ENCODE measurements at places on chromosomes 5 and 9.

- no peak for DNase-seq
Observed at GRCh38 chr5:932628-933250, 40.1 kb downstream of the TRIP13 start.

GRCh38 chr5:80810425-80810824 lies 149.7 kb upstream of the RASGRF2 start:
- no peak for DNase-seq

DNA sequence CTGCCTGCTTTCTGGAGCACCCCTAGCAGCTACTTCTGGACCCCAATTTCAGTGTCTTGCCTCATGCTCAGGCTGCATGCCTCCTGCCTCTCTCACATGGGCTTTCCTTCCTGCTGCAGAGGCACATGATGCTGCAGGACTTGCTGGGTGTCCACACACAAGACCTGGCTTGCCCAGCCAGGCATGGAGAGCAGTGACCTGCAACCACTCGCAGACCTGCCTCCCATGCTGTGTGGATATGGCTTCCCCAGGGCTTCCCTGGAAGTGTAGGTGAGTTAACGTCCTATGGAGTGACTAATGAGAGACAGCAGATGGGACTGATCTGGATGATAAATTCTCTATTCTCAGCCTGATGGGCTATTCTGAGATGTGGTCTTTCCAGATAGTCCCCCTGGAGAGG lies 53.2 kb upstream of the SMIM32 start:
- peak; percentile 90 for DNase-seq

DNA sequence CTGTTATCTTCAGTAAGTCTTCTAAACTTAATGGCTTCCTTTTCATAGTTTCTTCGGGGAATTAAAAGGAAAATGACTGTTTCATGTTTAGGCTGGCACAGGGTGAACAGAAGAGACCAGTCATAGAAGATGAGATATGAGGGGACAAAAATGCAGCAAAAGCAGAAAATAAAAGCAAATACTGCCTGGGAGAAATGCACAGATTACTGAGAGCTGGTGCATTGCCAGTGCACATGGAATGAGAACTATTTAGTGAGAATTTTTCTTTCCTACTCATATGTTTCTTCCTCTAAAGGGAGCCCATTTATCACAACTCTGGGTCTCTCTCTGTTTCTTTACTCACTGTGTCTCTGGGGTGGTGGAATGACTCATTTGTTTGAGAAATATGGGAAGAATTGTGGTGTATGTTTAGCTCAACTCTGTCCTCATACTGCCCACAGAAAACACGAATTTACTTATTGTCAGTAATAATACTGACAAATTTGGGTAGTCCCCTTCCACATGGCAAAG lies 25.9 kb upstream of the ANKRD55 start:
- peak; percentile 73 for DNase-seq

- DNase-seq, result no peak
Observed at GRCh38 chr9:135474915-135475314, 4.7 kb upstream of the PPP1R26 start.

DNA sequence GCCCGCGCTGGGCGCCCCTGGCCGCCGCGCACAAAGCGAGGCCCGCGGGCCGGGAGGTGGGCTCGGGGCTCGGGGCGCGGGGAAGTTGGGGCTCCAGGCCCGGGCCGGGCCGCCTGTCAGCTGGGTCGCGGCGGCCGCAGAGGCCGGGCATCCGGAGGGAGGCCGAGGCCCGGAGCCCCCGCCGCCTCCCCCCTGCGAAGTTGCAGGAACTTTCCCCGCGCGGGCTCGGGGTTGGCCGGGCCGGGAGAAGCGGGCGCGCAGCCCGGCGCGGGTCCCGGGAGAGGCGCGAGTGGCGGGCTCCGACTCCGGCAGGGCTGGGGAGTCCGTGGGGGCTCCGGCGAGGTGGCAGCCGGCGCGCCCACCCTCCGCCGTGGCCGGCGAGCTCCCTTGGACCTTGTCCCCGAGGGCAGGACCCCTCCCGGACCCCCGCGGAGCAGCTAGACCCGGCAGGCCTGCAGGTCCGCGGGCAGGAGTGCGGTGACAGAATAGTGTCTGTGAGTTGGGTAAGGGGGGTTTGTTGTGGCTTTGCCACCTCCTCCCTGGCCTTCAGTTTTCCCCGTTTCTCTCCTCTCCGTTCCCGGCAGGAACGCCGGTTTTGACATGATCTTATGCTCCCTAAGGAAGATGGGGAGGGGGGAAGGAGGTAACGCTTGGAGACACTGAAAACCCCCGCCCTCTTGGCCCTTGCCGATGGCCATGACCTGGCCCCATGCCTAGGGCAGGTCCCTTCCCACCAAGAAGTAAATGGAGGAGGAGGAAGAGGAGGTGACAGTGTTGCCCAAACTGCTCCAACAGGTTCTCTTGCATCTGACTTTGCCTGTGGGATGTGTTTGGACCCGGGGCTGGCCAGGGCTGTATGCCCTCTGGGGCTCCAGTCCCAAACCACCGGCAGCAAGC lies 942 bp downstream of the PHF2 start:
- peak; percentile 35 for DNase-seq

- no peak for DNase-seq
Observed at GRCh38 chr5:10446490-10446889, 4.8 kb downstream of the ROPN1L start.

- no peak for DNase-seq
Observed at GRCh38 chr5:137731176-137731575, 4.7 kb downstream of the KLHL3 start.

DNA sequence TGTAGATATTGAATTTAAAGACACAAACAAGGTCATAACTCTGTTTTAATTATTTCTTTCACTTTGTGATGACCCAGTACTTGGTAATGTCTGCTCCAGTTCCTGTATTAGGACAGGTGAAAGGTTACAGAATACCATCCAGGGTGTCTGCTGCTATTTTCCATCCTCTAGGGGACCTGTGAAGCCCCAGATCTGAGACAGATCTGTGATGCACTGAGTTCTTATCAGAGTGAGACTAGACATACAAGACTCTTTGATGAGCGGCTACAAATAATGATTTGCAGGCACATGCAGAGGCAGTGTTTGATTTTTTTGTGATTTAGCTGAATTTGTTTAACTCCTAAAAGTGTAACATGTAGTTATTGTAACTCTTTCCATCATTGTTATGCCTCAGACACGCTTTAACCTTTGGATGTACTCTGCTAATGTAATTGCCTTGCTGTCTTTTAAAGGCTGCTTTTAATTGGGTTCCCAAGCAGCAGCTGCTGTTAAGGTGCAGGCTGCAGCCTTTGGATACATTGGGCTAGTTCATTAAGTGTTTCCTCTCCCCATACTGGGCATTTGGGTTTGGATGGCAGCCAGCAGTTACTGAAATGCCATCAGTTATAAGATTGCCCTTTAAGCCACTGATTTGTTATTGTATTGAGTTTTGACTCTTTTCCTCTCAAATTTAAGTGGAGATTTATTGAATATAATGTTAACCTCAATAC lies 63.3 kb downstream of the RASGRF2 start:
- DNase-seq, result no peak

GRCh38 chr5:44358421-44358820 lies 30.8 kb downstream of the FGF10 start:
- no peak for DNase-seq

GRCh38 chr9:76180541-76180940 lies 213.7 kb downstream of the RFK start:
- DNase-seq, result peak; percentile 73

GRCh38 chr5:68494771-68495170 lies 279.2 kb downstream of the PIK3R1 start:
- DNase-seq, result no peak

GRCh38 chr5:67065696-67066095 lies 130.9 kb downstream of the CD180 start:
- DNase-seq, result no peak

DNA sequence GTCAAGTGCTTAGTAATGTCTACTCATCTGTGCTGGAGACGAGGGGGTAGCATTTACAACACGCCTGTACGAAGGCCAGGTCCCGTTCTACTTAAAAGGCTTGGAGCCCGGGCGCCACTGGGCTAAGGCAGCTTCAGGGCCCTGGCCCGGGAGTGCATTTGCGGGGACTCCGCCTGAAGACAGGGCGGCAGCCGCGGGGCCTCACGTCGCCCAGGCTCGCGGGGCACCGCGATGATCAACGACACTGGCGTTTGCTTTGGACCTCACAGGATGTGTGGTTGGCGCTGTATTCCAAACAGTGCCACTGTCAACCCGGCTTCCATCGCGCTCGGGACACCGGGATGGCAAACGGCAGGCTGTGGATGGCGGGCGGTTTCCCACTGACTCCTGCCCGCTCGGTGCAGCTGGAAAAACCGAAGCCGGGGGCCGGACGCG lies 1.1 kb upstream of the TENT4A start:
- peak; percentile 70 for DNase-seq

DNA sequence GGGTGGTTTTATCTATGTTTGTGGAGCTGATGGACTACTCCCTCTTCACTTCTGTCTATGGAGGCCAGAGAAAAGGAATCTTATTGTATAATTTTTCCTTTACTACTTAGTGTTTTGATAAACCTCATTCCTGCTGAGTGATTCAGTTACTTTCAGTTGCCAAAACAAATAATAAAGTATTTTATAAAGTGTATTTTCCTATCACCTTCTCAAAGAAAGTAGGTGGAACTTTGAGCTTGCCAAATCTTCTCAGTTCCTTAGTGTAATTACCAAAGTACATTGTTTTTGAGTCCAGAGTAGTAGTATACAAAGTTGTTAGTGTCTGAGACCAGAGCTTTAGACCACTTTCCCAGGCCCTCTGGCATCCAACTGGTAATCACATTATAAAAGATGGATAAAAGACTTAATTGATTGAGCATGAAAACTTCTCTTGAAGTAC lies 13.5 kb downstream of the RABGAP1 start:
- DNase-seq, result peak; percentile 62

- peak; percentile 41 for DNase-seq
Observed at GRCh38 chr9:107705521-107705920, 216.0 kb upstream of the KLF4 start.

- peak; percentile 85 for DNase-seq
Observed at GRCh38 chr5:150517272-150518152, 9.6 kb downstream of the NDST1 start.

- peak; percentile 40 for DNase-seq
Observed at GRCh38 chr9:100322954-100323536, 29.7 kb downstream of the TEX10 start.

GRCh38 chr5:40680741-40681362 lies 1.1 kb downstream of the PTGER4 start:
- DNase-seq, result no peak

GRCh38 chr9:18710065-18710464 lies 236.1 kb downstream of the ADAMTSL1 start:
- DNase-seq, result no peak

GRCh38 chr5:1173485-1174070 lies 27.8 kb upstream of the SLC6A19 start:
- no peak for DNase-seq

GRCh38 chr5:72388646-72389045 lies 68.5 kb downstream of the PTCD2 start:
- DNase-seq, result no peak

DNA sequence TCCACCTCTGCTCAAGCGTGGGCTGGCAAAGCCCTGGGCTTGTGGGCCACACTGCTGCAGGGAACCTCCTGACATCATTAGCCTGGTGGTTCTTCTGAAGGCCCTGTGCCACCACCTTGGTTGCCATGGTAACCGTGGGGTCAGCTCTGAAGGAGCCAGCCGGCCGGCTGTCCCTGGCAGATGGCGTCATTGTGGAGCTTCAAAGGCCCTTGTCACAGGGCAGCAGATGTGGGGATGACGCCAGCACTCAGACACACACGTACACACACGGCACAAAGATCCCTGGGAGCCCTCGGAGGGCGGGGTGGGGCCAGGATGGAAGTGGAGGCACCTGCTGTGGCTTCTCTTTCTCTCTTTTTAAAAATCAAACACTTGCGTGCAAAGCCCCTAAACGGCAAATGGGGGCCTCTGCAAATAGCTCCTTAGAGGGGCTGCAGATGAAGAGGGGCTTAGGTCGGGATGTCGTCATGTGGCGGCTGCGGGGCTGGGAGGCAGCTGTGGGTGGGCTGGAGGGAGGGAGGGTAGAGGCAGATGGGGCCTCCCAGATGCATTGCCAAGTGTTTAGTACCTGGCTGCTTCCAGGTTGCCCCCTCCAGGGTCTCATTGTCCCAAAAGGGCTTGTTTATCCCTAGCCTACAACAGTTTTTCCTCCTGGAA lies 19.5 kb upstream of the RPL26L1 start:
- no peak for DNase-seq

GRCh38 chr9:27572918-27573633 lies at the start of gene C9orf72:
Gene C9orf72 (minus strand): TSS chr9:27573481. CDS start chr9:27567120, 6,361 bp downstream.
- no peak for DNase-seq

DNA sequence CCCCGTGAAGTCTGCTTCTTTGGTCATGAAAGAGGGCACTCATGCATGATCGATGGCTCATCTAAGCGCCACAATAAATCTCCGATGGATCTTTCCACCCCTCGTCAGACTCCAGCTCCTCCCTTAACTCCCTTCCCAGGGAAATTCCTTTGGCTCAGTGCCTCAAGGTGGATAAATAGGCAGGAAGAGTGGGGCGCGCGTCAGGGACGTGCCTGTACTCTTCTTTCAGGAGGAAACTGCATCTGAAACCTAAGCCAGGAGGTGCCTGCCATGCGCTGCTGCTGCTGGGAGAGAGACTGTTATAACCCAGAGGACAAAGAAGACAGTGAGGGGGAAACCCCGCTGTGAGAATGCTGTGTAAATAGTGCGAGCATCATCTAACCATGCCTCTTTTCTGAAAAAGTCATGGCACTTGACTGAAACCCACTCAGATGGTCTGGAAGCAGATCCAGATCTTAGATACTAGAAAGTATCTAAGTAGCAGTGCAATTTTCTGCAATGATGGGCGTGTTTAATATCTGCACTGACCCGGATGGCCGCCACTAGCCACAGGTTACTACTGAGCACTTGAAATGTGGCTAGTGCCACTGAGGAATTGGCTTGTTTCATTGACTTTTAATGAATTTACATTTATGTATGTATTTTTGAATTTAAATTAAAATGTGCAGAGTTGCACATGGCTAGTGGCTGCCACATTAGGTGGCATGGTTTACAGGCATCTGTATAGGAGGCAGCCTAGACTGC lies 120.3 kb upstream of the BASP1 start:
- peak; percentile 70 for DNase-seq

- DNase-seq, result no peak
Observed at GRCh38 chr5:31048282-31049270, 144.9 kb upstream of the CDH6 start.
